ENCODE measurements at places on chromosomes 5 and 9.

- DNase-seq: peak; percentile 68
Measured at GRCh38 chr9:127943731-127944144, 6.1 kb upstream of the DPM2 start.

GRCh38 chr9:106862110-106862820, 701 bp upstream of the ZNF462 start:
- no peak for DNase-seq

GRCh38 chr5:127839072-127839471, 135.9 kb downstream of the CCDC192 start:
- no peak for DNase-seq

GRCh38 chr9:134807716-134808446, 72.7 kb upstream of the FCN2 start:
- DNase-seq: no peak

DNA sequence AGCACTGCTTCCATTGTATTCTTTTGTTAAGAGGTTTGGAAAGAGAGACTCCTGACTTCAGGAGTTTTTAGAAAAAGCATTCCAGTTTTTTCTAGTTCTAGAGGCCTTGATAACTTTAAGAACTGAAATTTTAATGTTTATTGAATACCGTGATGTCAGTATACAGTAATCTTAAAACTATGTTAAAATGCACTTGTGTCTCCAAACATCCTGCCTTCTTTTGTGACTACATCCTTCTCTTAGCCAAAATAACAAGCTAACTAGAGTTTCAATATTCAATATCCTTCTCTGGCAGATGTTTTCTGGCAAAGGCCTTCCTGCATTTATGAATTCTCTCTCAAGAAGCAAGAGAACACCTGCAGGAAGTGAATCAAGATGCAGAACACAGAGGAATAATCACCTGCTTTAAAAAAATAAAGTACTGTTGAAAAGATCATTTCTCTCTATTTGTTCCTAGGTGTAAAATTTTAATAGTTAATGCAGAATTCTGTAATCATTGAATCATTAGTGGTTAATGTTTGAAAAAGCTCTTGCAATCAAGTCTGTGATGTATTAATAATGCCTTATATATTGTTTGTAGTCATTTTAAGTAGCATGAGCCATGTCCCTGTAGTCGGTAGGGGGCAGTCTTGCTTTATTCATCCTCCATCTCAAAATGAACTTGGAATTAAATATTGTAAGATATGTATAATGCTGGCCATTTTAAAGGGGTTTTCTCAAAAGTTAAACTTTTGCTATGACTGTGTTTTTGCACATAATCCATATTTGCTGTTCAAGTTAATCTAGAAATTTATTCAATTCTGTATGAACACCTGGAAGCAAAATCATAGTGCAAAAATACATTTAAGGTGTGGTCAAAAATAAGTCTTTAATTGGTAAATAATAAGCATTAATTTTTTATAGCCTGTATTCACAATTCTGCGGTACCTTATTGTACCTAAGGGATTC, 43.1 kb downstream of the NDFIP1 start:
- DNase-seq: no peak

GRCh38 chr5:73437777-73438644, 10.6 kb downstream of the FOXD1 start:
- no peak for DNase-seq

DNA sequence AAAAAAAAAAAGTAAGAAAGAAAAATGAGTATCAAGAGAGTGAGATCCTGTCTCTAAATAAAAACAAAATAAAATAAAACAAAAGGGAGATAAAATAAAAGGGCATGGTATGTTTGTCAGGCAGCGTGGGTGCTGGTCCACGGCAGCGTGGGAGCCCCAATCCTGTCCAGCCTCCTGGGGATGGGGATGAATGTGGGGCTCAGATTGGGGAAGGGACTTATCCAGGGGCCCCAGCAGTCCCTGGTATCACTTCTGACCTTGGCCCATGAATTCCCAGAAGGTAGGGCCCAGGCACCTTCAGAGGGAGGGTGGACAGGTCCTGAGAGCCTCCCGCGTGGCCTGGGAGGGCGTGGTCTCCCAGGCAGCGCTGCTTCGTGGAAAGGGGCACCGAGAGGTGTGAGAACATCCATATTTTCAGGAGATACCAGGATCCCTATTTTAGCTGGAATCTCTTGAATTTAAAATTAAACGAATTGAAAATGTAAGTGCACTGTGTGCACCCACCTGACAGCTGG, 71.2 kb downstream of the ZNF354C start:
- DNase-seq: no peak

- no peak for DNase-seq
Measured at GRCh38 chr5:150589862-150590601, 50.4 kb upstream of the SYNPO start.

GRCh38 chr5:153824909-153825308, 213.8 kb downstream of the FAM114A2 start:
- no peak for DNase-seq

DNA sequence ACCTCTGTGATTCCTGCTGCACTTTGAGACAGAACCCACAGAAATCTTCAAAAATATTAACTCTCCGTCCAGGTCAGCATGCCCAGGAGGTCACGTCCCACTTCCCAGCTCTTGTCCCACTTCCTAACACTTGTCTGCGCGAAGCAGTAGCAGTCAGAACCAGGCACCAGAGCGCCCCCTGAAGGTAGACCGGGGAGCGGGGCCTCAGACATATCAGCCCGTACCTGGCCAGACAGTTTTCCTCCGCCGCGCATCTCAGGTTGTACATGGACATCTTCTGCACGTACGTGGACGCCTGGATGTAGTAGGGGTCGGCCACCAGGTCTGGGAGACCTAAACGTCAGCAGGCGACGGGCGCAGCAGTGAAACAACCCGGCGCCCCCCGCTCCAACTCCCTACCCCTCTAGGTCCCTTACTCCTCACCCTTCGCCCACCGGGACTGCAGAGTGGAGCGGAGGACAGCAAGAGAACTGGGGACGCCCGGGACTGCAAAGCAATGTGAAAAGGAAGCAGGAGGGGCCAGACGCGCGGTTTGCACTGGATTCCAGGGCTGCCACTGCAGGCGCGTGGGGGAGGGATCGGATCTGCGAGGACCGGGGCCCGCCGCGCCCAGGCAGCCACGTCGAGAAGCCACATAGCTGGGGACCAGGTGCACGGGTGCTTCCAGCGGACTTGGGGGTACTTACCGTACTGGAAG, 1.2 kb downstream of the LOX start:
- DNase-seq: no peak

GRCh38 chr5:174323878-174324281, 278.4 kb downstream of the NSG2 start:
- DNase-seq: no peak

GRCh38 chr5:60018091-60018490, 124.6 kb upstream of the PDE4D start:
- DNase-seq: no peak

DNA sequence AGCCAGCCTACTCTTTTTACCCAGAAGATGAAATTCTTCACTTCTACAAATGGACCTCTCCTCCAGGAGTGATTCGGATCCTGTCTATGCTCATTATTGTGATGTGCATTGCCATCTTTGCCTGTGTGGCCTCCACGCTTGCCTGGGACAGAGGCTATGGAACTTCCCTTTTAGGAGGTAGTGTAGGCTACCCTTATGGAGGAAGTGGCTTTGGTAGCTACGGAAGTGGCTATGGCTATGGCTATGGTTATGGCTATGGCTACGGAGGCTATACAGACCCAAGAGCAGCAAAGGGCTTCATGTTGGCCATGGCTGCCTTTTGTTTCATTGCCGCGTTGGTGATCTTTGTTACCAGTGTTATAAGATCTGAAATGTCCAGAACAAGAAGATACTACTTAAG, 16.6 kb downstream of the OCLN start:
- DNase-seq: no peak

GRCh38 chr5:108858959-108859358, 111.3 kb downstream of the FER start:
- DNase-seq: no peak

- no peak for DNase-seq
Measured at GRCh38 chr9:74951725-74952151, 974 bp downstream of the C9orf40 start.

DNA sequence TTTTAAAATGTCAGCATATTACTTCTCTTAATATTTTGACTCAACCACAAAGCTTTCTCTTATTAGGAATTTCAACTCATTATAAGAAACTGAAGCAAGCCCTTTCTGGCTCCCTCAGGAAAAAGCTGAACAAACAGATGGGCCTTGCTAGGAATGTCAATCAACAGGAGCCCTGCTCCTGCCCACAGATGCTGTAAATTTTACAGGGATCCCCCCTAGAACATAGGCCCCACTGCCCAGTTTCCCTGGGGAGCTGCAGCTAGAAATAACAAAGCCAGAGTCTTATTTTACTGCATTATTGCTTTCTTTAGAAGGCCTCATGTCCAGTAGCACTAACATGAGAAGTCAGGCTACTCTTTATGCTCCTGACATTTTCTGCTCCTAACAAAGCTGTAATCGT, 103.8 kb downstream of the PCSK1 start:
- DNase-seq: no peak

GRCh38 chr5:147763791-147764525, 18.6 kb downstream of the JAKMIP2 start:
- no peak for DNase-seq

DNA sequence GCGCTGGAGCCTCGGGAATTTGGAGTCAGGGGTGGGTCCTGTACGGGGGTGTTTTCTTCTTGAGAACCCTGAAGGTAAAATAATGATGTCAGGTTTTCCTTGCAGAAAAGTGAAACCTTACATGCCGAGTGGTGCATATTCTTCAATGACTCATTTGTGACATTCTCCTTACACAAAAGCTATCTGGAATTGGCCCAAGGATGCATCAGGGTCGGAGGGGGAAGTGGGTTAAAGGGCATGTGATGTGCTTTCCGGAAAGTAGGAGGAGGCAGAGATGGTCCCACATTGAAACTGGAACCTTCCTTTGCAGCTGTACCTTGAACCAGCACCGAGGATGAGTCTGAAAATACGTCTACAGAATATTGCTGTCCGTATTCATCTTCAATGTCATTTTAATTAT, 411.2 kb upstream of the IRX4 start:
- no peak for DNase-seq

- no peak for DNase-seq
Measured at GRCh38 chr9:123049589-123050222, 16.2 kb downstream of the GPR21 start.

- DNase-seq: no peak
Measured at GRCh38 chr5:62457071-62457470, 44.5 kb downstream of the IPO11 start.

GRCh38 chr9:14993061-14993800, 83.0 kb upstream of the FREM1 start:
- DNase-seq: peak; percentile 39

- no peak for DNase-seq
Measured at GRCh38 chr9:33995449-33995848, 53.2 kb downstream of the UBAP2 start.

- DNase-seq: no peak
Measured at GRCh38 chr5:124234770-124235562, 511.5 kb downstream of the ZNF608 start.

DNA sequence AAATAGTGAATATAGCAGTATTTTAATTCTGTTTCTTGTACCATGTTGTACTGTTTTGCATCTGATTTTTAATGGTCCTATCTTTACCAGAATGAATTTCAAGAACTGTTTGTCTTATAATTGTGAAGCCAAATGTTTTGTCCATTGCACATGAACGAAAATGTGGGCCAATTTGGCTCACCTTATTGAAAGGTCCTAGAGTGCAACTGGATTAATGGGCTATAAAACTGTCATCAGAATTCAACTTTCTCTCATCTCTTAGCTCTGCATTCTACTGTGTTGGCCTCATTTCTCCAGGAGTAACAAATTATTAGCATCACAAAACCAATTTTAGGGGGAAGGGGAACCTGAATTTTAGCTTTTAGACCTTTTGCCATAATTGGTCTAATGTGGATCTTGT, 179.4 kb upstream of the NUDT12 start:
- no peak for DNase-seq

GRCh38 chr5:178590141-178590923, at the start of gene COL23A1:
Gene COL23A1 (minus strand): TSS chr5:178590393.
- peak; percentile 47 for DNase-seq

DNA sequence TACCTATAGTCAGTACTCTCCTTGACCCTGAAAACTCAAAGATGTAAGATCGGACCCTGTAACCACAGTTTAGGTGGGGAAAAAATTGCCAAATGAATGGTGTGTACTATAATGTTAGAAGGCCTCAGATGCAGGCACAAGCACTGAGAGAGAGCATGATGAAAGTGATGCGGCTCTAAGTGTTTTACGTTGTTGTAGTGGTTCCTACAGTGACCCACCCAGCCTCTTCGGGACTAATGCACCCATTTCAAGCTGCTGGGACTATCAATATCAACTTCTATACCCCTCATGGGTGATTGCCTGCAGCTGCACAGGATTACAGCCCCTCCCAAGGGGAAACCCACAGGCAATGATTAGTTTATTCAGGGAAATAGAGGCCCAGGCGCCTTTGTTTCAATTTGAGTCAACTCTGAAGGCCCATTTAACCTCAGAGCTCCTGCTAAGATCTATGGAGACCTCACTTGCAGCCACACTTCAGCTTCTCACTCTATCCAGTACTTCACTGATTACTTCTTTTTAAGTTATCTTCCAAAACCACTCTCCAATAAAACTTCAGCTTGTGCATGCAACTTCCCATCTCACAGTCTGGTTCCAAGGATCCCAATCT, 340.7 kb downstream of the NR2F1-AS1 start:
- DNase-seq: no peak

- DNase-seq: no peak
Measured at GRCh38 chr5:116640236-116640635, 65.6 kb upstream of the SEMA6A start.

- no peak for DNase-seq
Measured at GRCh38 chr9:89631384-89631783, 26.6 kb downstream of the GADD45G start.

- DNase-seq: no peak
Measured at GRCh38 chr5:169874621-169875020, 105.7 kb downstream of the INSYN2B start.

- no peak for DNase-seq
Measured at GRCh38 chr9:17852108-17852507, 273.2 kb downstream of the SH3GL2 start.

DNA sequence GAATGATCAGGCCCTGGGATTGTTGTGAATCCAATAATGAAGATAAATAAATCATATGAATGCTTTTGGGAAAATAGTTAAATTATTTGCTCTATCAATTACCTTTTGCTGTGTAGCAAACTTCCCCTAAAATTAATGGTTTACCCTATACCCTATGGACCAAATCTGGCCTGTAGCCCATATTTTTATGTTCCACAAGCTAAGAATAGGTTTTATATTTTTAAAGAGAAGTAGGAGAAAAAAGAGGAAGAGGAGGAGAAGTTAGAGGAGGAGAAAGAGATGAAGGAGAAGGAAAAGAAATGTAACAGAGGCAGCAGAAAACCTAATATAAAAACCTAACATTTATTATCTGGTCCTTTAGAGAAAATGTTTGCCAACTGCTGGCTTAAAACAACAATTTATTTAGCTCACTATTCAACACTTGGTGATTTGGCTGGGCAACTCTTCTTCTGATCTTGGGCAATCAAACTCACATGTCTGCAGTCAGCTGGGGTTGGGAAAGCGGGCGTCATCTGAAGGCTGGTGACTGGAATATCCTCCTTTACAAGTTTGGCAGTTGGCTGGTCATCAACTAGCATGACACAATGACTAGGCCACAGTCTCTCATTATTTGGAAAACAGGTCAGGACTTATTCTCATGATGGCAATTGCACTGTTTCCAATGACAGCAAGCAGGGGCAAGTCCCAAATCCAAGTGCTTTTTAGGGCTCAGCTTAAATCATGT, 522.9 kb downstream of the RASEF start:
- DNase-seq: no peak
